SW 1271 (cell line): ENCODE measurements at places on chromosomes 7 and 10.

DNA sequence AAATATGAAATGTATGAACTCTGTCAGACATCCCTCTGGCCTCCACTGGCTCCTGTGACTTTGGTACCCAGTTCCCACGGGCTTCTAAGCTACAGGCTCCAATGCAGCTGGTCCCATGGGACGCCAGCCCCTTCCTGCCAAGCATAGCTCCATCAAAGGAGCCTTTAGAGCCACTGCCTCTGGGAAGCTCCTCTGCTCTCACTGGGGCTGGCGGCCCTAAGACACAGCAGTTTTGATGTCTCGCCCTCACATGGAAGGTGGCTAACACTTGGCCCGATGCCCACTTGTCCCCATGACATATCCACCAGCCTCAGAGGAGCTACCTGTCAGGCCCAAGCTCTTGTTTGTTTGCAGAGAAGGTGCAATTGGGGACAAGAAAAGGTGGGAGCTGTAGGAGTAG, 453.7 kb upstream of the LRRN3 start:
- no peak for DNase-seq

GRCh38 chr10:59865101-59865500, 41.3 kb downstream of the CCDC6 start:
- DNase-seq: no peak

DNA sequence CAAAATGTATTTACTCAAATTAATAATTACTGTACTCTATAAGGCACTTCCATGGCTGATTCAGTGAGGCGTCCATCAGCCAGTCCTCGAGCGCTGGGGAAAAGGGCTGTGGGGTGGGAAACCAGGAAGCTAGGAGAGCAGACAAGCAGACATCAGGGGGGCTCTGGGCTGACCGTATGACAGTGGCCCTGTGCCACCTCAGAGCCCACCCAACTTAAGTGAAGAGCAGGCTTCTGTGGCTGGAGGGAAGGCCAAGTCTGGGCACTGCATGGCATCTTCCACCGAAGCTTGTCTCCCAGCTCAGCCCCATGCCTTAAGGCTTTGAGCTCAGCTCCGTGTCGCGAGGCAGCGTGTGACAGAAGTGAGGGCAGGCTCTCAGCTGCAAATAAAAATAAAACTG, 464.5 kb upstream of the ZMIZ1 start:
- no peak for DNase-seq

DNA sequence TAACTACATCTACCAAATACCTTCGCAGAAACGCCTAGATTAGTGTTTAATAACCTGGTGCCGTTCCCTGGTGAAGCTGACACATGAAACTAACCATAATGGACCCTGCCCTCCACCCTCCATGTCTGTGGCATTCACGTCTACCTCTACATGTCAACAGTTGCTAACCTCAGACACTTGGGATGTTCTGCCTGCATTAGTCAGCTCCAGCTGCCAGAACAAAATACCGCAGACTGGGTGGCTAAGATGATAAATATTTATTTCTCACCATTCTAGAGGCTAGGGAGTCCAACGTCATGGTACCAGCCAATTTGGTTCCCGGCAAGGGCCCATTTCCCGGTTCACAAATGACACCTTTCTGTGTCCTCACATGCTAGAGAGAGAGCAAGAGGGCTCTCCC, 118.5 kb upstream of the CHST15 start:
- no peak for DNase-seq

DNA sequence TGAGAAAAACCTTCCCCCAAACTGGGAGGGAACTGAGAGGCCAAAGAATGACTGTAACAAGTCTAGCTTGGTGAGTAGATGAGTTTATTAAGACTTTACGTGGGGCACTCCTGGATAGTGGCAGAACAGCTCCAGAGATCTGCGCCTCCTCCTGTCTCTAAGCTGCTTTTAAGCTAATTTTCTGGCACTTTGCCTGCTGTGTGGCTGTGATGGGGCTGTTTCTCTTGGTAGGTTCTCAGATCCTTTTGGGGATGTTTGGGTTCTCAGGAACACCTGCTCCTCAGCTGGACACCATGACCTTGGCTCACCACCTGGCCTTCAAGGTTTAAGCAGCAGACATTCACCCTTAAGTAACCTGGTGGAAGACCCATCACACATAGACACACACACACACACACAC, 68.3 kb downstream of the AKR1E2 start:
- DNase-seq: no peak

DNA sequence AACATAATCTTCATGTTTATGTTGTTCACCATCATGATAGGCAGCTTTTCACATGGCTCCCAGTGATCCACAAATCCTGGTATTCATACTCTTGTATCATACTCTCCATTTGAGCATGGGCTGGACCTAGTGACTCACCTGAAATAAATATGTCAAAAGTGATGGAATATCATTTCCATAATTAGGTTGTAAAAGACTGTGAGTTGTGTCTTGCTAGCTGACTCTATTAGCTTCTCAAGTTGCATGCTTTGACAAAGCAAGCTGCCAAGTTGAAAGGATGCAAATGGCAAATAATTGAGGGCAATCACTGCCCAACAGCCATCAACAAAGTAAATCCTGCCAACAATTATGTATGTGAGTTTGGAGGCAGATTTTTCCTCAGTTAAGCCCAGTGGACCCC, 300.4 kb downstream of the AHR start:
- DNase-seq: no peak

GRCh38 chr10:58027426-58027825, 240.3 kb downstream of the IPMK start:
- no peak for DNase-seq

GRCh38 chr10:96622013-96622787, 35.4 kb upstream of the TM9SF3 start:
- no peak for DNase-seq

DNA sequence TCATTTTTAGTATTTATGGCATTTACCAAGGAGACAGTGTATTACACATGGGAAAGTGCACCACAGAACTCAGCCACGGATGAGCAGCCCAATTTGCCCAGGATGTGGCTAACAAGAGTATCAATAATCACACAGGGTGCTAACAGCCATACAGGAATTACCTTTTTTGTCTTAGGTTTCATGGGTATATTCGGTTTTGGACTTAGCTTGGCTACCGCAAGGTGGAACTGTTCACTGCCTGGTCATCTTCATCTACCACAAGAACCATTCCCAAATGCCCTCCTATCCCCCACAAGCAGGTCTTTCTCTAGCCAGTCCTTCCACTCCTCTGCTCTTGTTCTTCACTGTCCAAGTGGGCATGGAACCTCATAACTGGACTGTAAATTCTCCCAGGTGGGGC, 6.0 kb downstream of the PDLIM1 start:
- no peak for DNase-seq

DNA sequence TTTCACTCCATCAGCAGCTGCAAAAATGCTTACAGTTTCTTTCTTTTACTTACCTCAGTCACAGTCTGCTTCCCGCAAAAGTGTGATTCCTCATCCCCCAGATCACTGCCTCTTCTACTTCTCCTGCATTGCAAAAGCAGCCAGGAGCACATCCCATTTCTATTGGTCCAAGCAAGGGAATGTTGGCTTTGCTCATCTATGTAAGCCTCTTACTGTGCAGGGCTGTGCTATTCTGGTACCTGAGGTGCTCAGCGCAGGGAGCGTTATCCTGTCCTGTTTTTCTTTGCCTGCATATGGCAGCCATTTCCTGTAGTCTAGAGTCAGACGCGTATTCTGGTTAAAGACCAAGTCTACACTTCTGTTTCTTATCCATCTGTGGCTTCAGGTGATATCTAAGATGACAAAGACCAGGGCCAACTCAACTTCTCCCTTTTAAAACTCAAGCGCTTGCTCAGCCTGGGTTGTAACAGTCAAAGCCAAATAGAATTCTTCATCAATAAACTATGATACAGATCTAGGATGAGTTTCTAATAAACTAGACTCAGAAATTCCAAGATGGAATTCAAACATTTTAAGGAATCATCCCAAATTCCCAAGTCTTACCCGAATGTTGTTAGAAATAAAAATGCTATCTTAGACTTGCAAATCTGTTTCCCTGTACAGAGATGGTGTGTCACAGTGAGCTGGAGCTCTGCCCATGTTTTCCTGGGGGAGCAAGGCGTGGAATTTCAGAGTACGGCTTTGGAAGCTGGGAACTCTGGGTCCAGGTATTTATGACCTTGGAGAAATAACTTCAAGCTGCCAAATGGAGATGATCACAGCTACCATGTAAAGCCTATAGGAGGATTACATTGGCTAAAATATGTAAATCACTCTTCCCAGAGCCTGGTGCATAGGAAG, 6.1 kb upstream of the RBM17 start:
- DNase-seq: no peak

GRCh38 chr7:2796358-2797352, 47.5 kb downstream of the GNA12 start:
- no peak for DNase-seq

GRCh38 chr10:34087095-34087418, 728.0 kb downstream of the PARD3 start:
- no peak for DNase-seq

- no peak for DNase-seq
Measured at GRCh38 chr7:522071-522950, 2.7 kb upstream of the PDGFA start.

DNA sequence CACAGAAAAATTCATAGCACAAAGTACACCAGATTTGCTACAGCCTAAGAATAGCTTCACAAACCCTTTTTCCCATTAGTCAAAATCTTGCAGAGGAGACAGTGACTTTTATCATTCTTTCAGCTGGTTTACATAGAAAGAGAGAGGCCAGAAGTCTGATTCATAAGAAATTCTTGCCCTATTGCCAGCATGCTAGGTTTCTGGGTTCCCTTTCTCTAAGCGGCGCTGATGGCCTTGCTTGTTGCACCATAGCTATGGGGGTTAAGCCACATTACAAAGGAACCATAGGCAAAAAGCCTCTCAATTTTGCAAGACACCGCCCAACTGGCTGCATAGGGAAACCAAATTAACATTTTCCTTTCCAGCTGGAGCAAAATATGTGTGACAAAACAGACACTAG, 87.4 kb downstream of the ZNF467 start:
- no peak for DNase-seq

- no peak for DNase-seq
Measured at GRCh38 chr7:139563856-139564255, 40.4 kb downstream of the CLEC2L start.

GRCh38 chr7:5477723-5478531, 54.3 kb upstream of the TNRC18 start:
- DNase-seq: no peak

- DNase-seq: no peak
Measured at GRCh38 chr7:3657206-3657605, 356.2 kb downstream of the SDK1 start.

DNA sequence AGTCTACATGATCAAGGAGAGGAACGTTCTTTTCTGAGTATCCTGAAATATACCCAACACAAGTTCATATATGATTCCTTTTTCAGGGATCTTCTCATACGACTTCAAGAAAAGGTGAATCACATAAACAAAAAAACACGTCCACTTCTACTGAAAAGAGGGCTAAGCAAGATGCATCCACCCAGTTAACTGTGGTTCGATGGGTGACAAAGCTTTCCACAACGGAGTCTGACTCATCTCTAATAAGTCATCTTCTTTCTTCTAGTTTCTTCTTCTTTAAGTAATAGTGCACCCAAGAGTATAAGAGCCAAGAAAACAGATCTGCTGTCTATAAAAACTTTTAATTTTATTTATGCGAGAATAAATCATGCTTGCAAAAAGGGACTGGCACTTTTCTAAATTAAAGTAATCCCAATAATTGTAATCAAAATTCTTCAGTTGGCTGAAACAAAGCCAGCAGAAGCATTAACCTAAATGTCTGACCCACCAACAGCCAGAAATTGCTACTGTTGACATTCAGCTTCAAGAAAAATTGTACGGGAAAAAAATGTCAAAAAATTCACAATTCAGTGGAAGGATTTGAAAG, 146.9 kb upstream of the ANK3 start:
- no peak for DNase-seq

DNA sequence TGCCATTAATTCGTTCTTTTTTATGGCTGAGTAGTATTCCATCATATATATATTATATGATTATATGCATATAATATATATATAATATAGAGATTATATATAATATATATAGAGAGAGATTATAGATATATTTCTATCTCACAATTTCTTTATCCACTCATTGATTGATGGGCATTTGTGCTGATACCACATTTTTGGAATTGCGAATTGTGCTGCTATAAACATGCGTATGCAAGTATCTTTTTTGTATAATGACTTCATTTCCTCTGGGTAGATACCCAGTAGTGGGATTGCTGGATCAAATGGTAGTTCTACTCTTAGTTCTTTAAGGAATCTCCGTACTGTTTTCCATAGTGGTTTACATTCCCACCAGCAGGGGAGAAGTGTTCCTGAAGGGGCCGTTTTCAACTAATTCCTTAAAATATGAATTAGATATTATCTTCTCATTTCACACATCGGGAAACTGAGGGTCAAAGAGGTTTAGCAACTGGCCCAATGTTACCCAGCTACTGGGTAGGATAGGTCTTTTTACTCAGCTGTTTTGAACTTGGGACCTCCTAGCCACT, 16.5 kb downstream of the NFE2L3 start:
- no peak for DNase-seq

DNA sequence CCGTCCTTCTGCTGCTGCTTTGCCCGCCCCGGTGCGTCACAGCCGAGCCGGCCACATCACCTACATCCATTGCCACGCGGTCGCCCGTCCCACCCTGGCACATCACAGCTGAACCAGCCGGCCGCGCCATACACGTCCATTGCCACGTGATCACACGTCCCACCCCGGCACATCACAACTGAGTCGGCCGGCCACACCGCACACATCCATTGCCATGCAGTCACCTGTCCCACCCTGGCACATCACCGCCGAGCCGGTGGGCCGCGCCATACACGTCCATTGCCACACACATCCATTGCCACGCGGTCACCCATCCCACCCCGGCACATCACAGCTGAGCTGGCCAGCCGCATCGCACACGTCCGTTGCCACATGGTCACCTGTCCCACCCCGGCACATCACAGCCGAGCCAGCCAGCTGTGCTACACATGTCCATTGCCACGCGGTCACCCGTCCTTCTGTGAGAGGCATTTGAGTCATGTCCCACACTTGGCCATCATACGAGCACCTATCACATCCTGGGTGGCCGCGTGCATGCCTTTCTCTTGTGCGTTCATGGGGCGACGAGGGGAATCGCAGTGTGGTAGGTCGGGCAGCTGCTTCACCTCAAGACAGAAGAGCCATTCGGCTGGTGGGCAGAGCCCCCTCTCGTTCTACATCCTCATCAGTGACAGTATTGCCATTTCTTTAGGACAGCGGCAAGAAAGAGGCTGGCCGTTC, 58.6 kb downstream of the JAKMIP3 start:
- no peak for DNase-seq

- no peak for DNase-seq
Measured at GRCh38 chr7:84811362-84811761, 375.5 kb downstream of the SEMA3D start.

- no peak for DNase-seq
Measured at GRCh38 chr10:90162271-90162853, 461.0 kb downstream of the KIF20B start.

DNA sequence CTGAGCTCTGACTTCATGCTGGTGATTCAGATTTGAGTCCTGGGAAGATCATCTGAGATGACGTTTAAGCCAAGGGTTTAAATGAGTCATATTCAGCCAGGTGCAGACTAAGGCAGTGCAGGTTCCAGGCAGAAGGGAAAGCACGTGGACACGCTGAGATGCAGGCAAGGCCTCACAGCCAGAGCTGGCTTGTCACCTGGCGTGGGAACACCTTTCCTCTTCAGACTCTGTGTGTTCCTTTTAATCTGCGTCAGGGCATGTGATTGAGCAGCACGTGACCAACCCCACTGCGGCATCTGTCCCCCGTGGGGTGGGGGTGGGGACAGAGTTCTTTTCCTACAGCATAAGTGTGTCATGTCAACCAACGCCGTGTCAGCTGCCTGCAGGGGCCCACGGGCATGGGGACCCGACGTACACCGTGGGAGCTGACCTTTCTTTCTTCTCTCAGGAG, 10.7 kb upstream of the IDI2 start:
- DNase-seq: no peak
